Smooth muscle cell of the brain vasculature (primary cell): ENCODE measurements at places on chromosomes 16 and 17.

DNA sequence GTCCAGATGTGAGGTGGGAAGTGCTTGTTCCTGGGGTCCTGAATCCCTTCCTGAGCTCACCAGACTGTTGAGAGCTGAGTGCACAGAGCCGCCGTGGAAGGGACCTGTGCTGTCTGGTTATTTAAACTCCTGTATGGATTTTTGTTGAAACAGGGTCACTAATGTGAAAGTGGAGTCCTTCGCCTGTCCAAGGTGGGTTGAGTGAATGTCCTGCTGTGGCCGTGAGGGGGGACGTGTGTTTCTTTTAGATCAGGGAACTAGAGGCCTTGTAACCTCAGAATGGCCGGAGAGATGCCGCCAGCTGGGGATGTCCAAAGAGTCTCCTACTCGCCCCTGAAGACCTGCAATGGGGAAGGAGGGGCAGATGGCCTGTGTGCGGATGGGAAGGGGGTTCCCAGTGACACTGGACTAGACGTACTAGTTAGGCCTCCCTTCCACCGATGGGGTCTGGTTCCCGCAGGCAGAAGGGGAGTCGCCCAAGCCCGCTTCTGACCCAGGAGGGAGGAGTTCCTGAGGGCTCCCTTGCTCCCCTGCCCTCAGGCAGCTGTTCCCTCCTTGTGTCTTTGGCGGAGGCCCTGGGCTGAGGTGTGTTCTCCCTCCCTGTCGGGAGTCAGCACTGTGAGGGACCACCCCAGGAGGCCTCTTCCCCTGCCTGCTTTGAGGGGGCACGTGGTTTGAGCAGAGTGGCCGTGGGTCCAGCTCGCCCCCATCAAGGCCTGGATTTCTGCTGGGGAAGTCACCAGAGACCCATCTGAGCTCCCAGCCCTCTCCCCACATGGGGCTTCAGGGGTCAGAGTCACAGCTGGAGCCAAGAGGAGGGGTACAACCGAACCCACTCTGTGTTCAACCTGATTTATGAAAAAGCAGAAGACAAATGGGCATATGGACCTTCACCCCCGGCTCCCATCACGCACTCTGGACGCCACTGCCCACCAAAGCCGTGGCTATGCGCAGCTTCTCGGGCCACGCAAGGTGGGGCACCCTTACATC lies 30.9 kb downstream of the OR1D5 start:
- DNase-seq = no peak

DNA sequence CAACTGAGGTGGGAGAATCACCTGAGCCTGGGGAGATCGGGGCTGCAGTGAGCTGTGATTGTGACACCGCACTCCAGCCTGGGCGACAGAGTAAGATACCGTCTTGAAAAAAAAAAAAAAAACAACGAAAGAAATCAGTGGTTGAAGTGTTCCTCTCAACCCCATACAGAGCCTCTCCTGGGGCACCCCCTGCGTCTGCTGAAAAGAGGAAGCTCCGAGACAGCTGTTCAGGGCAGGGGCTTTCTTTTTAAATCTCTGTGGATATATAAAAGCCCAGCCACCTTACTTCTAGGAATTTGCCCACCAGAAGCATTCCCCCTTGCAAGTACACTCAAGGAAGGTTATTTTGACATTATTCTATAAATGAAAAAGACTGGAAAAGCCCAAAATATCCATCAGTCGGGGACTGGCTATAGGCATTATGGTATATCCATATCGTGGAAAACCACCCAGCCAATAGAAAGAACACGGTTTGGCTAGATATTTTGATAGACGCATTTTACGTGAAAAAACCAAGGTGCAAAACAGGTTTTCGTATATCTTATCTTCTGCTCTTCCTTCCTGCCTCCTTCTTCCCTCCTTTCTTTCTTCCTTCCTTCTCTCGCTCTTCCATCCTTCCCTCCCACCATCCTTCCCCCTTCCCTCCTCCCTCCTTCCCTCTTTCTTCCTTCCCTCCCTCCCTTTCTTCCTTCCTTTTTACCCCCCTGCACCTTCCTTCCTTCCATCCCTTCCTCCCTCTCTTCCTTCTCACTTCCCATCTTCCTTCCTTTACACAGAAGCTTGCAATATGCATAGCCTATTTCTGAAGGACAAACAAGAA lies 9.2 kb upstream of the CCL22 start:
- no peak for DNase-seq

DNA sequence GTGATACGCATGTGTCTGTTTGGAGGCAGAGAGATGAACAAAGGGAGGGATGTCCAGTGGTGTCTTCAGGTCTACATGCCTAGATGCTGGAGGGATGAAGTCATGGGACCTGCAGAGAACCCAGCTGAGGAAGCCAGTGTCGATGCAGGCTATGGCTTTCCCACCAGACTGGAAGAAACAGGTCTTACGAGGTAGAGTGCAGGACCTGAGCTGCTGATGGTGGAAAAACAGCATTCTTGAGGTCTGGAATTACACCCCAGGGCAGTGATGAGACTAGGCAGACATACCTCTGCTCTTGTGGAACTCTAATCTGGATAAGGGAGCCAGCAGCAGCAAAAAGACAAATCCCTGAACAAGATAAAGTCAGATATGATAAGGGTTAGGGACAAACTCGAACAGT lies 37.4 kb downstream of the ARSG start:
- no peak for DNase-seq

- DNase-seq = no peak
These were observed 11.1 kb downstream of the CANT1 start for GRCh38 chr17:78998311-78999055.

GRCh38 chr17:67469208-67469980 lies 92.3 kb downstream of the PITPNC1 start:
- no peak for DNase-seq

GRCh38 chr16:55490301-55490700 lies 11.3 kb downstream of the MMP2 start:
- no peak for DNase-seq

DNA sequence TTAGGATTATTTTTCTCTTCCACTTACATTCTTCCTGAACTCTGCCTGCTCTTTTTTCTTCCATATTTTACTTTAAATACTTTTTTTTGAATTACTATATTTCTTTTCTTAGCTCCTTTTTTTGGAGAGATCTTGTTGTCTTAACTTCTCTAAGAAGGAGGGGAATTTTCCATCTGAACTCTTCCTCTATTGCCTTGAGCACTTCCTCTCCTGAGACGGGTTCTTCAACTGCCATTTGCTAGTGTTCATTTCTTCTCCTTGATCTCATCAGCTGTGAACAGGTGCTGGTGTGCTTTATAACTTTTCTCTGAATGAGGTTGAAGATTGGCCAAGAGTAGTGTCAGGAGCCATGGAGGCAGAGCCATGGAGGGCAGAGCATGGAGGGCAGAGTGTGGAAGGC lies 15.1 kb upstream of the CD300LD start:
- no peak for DNase-seq
